ENCODE measurements at places on chromosomes 12 and 14.

DNA sequence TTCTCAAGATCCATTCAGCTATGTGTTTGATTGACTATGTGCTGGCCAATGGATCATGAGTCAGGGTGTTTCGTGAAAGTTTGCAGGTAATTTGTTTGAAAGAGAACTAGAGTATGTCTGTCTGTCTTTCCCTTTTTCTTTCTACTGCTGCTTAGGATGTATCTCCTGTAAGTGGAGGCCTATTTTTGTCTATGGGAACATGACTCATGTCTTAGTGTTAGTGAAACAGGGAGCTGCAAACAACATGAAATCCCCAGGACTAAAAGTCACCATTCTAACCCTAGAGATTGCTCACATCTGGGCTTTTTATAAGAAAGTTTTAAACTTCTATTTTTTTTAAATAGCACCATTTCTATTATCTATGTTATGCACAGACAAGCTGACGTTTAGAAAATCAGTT lies 333.0 kb downstream of the CCER1 start:
- DNase-seq = no peak

GRCh38 chr12:67853204-67853603 lies 136.0 kb upstream of the IFNG-AS1 start:
- DNase-seq = no peak

GRCh38 chr14:28911521-28911920 lies 144.9 kb downstream of the FOXG1 start:
- DNase-seq = no peak

- DNase-seq = no peak
Observed at GRCh38 chr12:22731236-22731635, 106.3 kb downstream of the ETNK1 start.

- no peak for DNase-seq
Observed at GRCh38 chr14:105375635-105376057, 22.7 kb upstream of the TEX22 start.

Data from sigmoid colon (tissue), 7 donors.